Fibroblast of upper back skin (primary cell): ENCODE measurements at places on chromosomes 12 and 14.

DNA sequence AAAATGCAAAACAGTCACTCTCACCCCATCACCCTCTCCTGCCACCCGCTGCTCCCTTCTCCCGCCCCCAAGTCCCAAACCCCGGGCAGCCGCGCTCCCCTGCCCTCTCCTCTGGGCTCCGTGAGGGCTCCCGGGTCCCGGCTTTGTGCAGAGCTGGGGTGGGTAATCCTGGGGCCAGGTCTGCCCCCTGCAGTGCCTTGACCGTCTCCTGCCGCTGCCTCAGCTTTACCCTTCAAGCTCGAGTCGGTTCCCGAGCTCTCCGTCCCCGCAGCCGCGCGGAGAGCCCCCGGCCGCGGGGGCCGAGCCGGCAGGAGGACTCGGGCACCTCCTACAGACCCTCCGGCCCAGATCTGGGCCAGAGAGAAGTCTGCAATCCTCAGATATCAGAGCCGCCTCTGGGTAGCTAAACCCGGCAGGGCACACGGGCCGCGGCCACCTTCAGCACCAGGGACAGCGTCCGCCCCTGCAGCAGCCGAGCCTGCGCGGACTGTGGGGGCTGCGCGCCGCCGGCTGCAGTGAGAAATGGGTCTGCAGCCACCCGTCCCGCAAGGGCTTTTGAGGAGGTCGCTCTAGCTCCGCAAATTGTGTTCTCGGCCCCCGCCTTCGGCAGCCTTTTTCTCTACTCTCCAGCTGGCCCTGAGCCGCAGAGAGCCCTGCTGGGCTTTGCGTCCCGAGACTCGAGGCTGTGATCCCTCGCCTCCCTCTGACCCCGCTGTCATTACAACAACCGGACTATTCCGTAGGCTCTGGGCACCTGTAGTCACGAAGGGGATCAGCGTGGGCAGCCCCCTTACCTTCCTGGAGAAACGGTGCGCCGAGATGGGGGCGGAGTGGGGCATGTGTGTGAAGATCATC is 1.2 kb downstream of the PRMT8 start:
- peak; percentile 55 for DNase-seq

- peak; percentile 58 for DNase-seq
Observed at GRCh38 chr14:72617391-72618031, 276.4 kb downstream of the DPF3 start.

DNA sequence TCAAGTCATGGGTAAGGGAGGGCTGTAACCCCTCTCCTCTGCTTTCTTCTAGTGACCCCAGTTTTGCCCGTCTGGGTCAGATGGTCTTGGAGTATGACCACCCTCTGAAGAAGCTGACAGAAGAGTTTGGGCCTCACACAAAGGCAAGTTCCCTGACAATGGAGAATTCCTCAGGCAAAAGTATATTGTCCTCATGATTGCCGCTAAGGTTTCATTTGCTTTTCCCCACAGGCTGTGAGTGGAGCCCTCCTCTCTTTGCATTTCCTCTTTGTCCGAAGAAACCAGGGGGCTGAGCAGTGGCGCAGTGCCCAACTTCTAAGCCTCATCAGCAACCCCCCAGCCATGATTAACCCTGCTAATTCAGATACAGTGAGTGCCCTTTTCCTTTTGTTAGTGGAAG is 12.1 kb downstream of the NCKAP1L start:
- no peak for DNase-seq

DNA sequence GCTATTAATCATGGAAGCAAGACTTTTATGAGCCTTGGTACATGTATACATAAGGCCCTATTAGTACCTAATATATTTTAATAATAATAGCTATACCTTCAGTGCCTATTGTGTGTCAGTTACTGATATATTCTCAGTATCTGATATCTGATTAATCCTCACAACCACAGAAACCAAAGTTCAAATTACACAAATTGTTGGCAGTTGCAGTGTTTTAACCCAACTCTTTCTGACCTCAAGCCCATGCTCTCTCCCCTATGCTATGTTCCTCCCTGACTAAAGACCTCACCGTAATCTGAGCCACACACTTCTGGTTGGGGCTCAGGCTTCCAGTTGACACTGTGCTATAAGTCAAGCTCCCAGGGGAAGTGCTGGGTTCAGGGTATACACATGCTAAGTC is 214.4 kb downstream of the SPTSSA start:
- DNase-seq, result no peak

GRCh38 chr12:132347176-132347855 is 17.9 kb upstream of the GALNT9 start:
- no peak for DNase-seq

DNA sequence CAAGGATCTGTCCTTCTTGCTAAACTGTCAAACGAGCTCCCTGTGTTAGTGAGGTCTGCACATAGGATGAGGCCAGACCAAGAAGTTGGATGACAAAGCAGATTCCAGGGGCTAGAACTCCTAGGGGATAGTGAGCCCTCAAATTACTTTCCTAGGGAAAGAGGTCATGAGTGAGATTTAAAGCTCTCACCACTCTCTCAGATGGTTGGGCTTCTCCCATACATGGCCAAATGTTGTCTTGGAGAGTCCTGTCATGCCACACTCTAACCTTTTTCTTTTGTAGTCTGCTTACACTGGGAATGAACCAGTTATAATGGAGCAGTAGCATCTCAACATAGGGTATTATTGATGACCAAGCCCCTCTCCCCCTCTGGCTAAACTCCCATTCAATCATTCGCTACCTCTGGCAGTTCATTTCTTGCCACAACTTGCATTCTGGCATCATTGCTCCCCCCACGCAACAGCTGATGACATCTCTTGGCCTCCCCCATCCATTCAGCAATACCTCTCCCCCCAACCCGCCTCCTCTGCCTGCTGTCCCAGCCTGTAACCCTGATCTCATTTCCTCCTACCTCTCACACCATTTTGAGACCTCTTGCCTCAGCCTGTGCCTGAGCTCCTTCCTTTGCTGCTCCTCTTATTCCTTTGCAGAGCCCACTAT is 64.7 kb upstream of the CISTR start:
- DNase-seq, result no peak

DNA sequence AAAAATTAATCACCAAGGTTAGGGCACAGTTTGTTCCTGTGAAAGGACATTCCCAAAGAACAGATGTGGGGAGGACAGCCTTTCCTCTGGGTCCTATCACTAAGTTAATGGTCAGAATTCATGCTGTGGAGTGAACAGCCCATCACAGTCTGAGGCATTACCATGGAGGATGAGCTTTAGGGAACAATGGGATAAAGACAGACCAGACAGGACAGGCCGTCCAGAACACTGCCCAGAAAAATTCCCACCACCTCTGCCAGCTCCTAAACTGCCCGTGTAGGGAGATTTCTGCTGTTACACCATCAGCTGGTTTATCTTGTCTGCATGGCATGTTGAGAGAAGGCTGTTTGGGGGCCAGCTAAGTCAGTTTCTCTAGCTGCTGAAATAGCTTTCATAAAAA is 49.6 kb upstream of the IFNG-AS1 start:
- DNase-seq, result no peak

DNA sequence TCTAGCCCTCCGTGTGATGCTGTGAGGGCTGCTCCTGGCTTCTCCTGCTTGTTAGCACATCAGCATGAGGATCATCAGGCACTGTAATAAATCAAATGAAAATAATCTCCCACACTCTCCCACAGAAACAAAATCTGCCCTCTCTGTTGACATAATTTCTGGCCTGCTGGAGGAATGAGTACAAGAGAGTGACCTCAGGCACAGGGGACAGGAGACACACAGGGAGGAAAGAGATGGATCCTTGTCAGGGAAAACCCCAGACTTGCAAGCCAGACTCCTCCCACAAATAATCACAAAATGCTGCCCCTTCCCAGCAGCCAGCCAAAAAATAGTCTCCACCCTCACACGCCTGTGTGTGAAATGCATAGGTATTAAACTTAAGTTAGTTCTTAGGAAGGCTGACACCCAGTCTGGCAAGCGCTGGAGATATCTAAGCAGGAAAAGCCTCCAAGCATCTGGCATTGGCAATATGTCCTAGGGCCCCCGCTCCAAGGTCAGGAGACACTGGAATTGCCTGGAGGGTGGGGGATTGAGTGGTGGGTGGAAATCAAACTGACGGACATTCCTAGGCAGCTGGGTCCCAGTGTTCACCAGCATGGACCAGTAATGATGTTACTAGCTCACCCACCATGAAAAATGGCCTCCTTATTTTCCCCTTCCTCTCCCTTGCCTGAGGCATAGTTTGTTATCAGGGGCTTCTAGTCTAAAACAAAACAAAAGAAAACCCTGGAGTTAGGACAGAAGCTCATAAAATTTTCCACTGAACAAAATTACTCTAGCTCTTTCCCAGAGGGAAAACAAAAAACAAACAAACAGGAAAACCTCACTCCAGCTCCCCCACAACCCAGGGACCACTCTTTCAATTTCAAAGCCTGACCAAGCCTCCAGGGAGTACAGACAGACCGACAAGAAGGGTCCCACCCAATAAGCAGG is 22.0 kb downstream of the SMUG1 start:
- no peak for DNase-seq

DNA sequence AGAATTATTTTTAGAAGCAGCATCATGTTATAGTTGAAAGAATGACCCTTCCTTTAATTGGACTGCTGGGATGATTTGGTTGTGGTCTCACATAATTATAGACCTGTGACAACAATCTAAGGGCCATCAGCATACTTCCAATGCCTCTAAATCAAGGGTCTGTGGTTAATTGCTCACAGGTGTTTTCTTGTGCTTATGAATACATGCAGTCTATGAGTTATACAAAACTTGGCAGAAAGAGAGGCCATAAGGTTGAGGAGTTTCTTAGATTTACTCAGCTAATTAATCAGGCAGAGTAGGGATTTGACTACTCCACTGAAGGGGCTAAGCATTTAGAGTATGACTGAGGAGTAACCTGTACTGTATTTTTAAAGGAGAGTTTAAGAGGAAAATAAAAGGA is 37.0 kb upstream of the FRMD6 start:
- peak; percentile 80 for DNase-seq

- DNase-seq, result peak; percentile 67
Observed at GRCh38 chr12:42779186-42779859, 189.8 kb upstream of the PRICKLE1 start.

- DNase-seq, result peak; percentile 34
Observed at GRCh38 chr14:65880507-65880906, 468.0 kb downstream of the FUT8 start.

GRCh38 chr12:6145564-6145963 is 21.1 kb upstream of the VWF start:
- no peak for DNase-seq

DNA sequence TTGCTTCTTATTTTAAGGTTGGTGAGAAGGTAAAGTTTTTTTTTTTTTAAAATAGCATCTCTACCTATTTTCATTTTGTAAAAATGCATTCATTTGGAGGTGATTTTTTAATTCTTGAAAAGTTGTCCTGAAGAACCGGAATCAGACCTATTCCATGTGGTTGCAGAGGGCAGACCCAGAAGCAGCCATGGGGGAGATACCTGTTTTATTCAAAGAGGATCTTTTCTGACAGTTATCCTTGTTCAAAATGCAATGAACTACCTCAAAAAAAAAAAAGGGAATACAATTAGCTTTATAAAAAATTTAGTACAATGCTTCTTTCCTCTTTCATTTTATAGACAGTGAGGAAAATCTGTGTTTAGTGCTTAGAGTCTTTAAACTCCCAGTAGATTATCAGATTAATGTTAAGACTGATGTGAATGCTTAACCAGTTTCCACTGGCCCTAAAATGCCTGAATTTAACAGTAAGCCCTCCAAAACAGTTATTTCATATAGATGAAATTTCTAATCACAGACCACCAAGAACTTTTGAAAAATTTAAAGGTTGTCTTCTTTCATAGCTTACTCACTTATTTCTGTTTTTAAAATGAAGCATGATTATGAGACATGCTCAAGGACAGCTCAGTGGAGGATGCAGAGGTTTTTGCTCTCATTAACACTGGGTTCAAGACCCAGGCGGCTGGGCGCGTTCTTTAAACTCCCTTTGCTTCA is 8.6 kb upstream of the NEMF start:
- DNase-seq, result no peak

- DNase-seq, result no peak
Observed at GRCh38 chr12:26817183-26817591, 15.8 kb downstream of the ITPR2 start.

- DNase-seq, result no peak
Observed at GRCh38 chr12:53292426-53292825, 2.9 kb upstream of the PFDN5 start.

GRCh38 chr12:123384994-123385376 is 1.1 kb downstream of the KMT5A start:
- DNase-seq, result peak; percentile 79

DNA sequence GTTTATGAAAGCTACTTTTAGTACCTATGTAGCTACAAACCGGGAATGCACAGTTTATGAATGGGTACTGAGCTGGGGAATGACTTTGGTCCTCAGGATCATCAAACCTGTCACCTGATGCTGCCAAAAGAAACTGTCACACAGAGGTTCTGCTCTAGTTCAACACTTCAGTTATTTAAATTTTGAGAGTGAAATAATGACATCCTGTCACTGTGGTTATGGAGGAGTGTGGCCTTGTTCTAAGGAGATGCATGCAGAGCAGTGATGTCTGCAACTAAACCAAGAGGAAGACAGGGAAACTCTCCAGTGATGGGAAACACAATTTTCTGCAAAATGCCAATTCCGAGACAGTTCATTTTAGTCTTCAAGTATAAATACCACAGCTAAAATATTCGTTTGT is 4.8 kb upstream of the AEBP2 start:
- no peak for DNase-seq

DNA sequence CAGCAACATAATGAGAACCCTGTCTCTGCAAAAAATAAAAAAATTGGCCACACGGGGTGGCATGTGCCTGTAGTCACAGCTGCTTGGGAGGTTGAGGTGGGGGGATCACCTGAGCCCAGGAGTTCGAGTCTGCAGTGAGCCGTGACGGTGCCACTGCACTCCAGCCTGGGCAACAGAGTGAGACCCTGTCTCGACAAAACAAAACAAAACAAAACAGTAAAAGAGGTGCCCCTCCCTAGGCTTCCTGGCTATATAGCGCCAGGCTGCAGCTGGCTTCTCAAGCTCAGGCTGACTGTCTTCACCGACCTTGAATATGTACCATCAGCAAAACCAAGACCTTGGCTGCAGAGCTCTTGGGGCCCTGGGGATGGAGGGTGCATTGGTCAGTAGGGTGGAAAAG is 29.4 kb downstream of the TSPAN9 start:
- DNase-seq, result no peak

DNA sequence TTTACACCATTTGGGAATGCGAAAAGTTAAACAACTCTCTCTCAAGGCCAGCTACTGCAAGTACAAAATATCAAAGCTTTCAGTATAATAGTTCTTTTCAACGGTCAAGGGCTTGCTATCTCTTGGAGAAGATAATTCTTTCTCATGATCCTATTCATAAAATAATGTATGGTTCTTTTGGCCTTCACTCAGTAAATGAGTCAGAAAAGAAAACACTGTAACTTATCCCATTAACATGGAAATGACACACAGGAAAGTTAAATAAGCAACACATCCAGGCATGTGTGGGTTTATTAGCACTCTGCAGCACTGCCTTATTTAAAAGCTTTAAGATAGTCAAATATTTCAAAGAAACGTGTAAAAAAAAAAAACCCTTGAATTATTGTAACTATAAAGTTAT is 36.9 kb downstream of the ZFC3H1 start:
- peak; percentile 26 for DNase-seq

GRCh38 chr14:20697273-20698017 is 8.9 kb downstream of the ANG start:
- peak; percentile 65 for DNase-seq

- no peak for DNase-seq
Observed at GRCh38 chr14:75361751-75362433, 65.9 kb upstream of the JDP2 start.
